ENCODE measurements at places on chromosomes 1 and 21. TPM values are rescaled to one million over a fixed set of nuclear protein-coding genes. Genes with fewer than 3 reads are reported as not detected.

DNA sequence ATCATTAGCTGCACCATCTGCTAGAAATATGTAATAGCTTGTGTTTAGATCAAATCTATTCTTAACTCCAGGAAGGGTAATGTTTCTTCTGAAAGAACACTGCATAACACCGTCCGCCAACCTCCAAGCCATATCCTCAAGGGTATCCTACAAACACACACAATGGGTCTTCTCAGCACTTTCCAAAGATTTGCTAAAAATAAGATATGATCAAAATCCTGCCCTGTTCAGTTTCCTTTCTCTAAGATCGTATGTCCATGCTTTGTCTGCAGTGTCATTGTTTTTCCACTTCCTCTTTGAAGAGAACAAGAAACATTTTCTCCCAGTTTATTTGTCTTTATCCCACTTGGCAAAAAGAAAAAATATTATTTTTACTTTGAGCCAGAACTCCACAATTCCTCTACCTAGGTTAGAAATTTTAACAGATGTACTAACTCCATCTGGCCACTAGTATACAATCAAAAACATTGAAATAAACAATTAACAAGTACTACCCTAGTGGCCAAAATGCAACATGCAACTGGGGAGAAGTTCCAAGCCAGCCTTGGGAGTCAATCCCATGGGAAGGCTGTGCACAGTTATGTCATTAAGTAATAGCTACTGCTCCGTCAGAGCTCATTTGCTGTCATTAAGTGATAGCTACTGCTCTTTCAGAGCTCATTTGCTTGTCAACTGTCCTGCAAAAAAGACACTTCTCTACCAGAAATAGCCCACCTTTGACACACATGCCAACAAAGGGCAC, 37.8 kb downstream of the FRRS1 start:
- peak; percentile 83 for DNase-seq

The CELA2B gene
- not detected for total RNA-seq

The SH3BGR gene
- 5.9 TPM for total RNA-seq

GRCh38 chr1:226736001-226736907, 2.8 kb downstream of the ITPKB start:
- DNase-seq = peak; percentile 60

DNA sequence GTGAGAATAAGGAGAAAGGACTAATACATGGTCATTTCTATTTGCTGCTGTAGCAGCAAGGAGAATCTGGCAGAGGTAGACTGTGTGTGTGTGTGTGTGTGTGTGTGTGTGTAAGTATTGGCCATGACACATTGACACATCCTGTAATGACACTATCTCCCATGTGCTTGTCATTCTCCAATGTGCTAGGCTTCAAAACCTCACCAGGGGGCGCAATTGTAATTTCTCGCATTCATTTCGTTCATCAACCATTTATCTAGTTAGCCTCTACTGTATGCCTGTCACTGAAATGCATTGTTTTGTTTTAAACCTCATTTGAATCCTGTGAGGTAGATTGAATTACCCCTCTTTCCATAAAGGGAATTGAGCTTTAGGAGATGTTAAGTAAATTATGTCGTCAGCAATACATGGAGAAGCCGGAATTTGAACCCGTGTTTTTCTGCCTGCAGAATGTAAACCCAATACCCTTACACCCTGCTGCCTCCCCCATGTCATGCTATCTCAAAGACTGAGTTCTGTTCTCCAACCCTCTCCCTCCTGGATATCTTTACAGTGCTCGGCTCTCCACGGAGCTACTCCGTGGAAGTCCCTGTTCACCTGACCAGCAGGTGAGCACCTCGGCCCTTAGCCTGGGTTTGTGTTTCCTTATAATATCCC, 100.8 kb downstream of the UCK2 start:
- peak; percentile 75 for DNase-seq

The DNALI1 gene
- 5.4 TPM for total RNA-seq

GRCh38 chr1:219433496-219434131, 179.3 kb downstream of the ZC3H11B start:
- DNase-seq = peak; percentile 36

DNA sequence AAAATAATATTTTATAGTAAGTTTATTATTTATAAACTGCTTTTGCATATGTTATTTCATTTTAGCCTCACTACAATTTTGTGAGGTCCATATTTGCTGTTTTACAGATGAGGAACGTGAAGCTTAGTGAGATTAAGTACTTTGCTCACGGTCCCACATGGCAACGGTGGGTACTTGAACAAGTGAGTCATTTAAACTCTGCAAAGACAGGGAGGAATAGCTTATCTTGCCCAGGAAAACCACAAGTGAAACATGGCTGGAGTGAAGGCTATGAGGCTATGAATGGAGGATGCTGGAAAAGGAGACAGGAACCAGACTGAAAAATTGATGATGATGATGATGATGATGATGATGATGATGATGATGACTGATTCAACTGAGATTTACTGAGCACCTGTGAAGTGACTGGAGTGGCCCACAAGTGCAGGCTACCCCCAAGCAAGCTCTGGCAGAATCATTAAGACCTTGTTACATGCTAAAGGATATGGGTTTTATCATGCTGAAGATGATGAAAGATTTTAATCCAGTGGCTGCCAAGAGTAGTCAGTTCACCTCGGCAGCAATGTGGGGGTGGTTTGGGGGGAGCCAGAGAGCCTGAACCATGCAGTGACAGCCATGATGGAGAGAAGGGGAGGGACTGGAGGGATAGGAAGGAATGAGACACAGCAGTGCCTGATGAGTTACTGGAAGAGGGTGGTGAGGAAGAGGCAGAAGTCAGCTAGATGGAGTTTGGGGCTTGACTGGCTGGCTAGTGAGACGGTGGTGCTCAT, 1.4 kb upstream of the ABCA4 start:
- no peak for DNase-seq

DNA sequence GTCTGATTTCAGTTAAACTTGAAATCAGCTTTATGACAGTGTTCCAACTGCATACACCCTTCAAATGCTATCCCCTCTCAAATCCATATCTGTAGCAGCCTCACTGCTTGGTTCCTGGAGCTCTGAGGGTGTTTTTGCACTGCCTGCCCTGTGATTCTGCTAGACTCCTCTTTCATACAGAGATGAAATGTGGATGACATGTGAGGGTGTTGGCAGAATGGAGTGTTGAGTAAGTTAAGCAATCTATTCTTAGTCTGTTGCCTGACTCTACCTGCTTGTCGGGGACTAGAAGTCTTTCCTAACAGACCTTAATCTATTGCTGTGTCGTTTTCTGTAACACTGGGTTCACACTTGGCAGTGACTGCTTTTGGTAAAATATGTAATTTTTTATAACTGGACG, 9.8 kb downstream of the IGSF5 start:
- DNase-seq = no peak

GRCh38 chr1:76862447-76862846, 4.8 kb upstream of the ST6GALNAC5 start:
- no peak for DNase-seq

DNA sequence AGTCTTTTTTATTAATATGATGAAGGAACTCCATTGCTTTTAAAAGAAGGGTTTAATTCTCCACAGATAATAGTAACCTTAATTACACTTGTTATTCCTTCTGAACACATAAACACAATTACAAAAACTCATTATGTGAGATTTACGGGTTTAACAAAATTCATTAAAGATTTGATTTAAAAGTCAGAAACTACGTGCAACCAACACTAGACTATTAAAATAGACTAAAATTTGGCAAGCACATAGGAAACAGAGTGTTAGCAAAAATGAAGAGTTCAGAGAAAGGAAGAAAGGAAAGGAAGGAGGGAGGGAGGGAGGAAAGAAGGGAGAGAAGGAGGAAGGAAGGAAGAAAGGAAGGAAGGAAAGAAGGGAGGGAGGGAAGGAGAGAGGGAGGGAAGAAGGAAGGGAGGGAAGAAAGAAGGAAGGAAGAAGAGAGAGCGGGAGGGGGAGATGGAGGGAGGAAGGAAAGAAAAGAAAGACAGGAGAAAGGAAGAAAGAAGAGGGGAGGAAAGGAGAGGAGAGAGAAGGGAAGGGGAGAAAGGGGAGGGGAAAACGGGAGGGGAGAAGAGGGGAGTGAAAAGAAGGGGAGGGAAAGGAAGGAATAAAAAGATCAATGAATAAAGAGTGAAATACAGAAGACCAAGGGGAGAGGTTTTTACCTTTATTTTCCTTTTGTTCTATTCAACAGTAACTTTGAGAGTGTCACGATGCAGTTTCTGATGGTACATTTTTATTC, 123.4 kb upstream of the LYPLAL1 start:
- DNase-seq = no peak

DNA sequence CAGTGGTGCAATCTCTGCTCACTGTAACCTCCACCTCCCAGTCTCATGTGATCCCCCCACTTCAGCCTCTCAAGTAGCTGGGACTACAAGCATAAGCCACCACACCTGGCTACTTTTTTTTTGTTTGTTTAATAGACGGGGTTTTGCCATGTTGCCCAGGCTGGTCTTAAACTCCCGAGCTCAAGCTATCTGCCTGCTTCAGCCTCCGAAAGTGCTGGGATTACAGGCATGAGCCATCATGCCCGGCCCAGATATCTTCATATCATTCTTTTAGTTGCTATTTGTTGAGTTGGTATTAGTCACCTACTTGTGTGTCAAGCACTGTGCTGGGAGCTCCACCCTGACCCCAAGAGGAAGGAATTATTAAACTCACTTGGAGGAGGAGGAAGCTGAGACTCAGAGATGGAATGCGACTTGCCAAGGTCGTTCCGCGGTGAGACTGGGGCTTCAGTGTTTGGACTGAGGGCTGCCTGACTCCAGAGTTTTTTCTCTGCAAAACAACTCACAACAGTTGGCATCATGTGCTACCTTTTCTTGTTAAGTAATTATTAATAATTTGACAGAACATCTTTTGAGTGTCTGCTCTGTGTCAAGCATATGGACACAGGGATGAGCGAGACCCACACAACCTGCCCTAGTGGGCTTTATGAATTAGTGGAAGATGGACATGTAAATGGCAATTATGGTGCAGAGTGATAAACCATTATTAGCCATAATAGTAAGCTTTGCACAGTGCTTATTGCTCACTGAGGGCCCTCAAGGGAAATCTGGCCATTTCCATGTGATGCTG, 132.0 kb downstream of the FOXD2 start:
- peak; percentile 82 for DNase-seq

DNA sequence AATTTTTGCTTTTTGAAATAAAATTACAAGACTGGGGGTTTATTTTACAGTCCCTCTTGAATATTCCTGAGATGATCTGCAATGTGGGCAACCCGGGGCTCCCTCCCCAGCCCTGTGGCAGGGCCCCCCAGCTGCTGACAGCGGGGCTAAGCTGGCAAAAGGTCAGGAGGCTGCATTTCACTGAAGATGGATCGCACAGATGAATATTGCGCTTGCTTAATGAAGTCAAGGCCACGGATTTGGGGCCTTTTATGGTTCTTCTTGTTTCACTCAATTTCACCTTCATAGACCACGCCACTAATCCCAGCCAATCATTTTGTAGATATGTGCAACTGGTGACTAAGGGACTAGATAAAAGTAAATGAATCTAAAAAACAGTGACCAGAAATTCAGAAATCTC, 50.8 kb upstream of the SLC22A15 start:
- no peak for DNase-seq

All from GM23338 (cell line).